GM19239 (cell line): ENCODE measurements at places on chromosomes 3 and 15.

- no peak for DNase-seq
These were observed 25.9 kb upstream of the CDV3 start for GRCh38 chr3:133547432-133548041.

GRCh38 chr15:92170897-92171296 lies 222.8 kb upstream of the ST8SIA2 start:
- DNase-seq = no peak

- DNase-seq = no peak
These were observed 3.2 kb downstream of the CPEB1 start for GRCh38 chr15:82643992-82644391.

GRCh38 chr3:12574661-12575060 lies 17.8 kb downstream of the MKRN2 start:
- no peak for DNase-seq

- DNase-seq = no peak
These were observed 79.9 kb downstream of the IGF1R start for GRCh38 chr15:98728082-98728810.

GRCh38 chr3:49500732-49501609 lies 30.9 kb downstream of the DAG1 start:
- no peak for DNase-seq

DNA sequence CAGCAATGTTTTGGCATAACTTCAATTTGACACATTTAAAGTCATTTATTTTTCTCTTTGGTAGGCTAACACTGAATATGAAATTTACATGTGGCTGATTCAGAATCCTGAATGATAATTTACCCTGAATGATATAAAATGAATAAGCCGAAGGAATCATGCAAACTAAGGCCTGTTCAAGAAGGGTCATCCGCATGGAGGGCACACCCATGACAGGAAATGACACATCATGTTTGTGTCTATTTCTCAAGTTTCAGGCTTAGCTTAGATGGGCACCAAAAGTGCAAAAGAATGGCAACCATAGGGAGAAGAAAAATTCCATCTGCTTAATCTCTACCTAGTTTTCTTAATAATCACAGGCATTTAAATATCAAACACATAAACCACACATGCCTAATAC lies 141.5 kb downstream of the DUT start:
- DNase-seq = no peak

GRCh38 chr3:124887177-124887931 lies at the start of gene ITGB5:
Gene ITGB5, minus strand, starts transcription at chr3:124887365. Its CDS starts 365 bp downstream, at chr3:124887000.
- peak; percentile 48 for DNase-seq

- DNase-seq = no peak
These were observed 290.0 kb upstream of the CFAP20DC start for GRCh38 chr3:59339818-59340217.

- DNase-seq = no peak
These were observed 37.0 kb downstream of the EPHB3 start for GRCh38 chr3:184598574-184598927.

DNA sequence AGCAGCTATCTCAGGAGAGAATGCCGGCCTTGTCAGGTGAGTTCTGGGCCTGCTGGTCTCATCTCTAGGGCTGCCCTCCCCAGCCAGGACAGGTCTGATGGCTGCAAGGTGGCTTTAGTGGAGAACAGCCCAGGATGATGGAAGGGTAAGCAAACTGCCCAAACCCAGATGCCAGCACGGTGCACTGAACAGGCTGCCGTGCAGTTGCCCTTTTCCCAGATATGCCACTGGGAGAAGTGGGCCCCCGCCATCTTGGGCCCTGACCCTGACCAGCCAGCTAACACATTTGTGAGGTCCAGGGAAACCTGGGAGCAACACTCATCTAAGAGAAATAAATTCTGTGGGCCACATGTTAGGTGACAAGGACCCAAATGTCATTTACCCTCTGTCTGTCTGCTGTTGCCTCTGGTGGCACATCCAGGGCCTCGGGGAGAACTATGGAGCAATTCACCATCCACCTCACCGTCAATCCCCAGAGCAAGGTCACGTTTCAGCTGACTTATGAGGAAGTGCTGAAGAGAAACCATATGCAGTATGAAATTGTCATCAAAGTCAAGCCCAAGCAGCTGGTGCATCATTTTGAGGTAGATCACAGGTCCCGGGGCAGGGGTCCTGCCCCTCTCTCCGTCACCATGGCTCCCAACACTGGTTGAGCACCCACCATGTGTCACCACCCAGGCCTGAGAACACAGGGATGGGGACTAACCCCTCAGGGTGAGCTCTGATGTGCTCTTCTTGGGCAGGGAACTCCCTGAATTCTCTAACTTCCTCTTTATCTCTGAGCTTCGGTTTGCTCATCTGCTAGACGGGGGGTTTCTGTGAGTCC lies 1.8 kb downstream of the ITIH1 start:
- DNase-seq = no peak

- no peak for DNase-seq
These were observed 36.2 kb downstream of the GAP43 start for GRCh38 chr3:115659253-115660220.

GRCh38 chr3:185176750-185177359 lies 24.0 kb upstream of the C3orf70 start:
- DNase-seq = no peak

DNA sequence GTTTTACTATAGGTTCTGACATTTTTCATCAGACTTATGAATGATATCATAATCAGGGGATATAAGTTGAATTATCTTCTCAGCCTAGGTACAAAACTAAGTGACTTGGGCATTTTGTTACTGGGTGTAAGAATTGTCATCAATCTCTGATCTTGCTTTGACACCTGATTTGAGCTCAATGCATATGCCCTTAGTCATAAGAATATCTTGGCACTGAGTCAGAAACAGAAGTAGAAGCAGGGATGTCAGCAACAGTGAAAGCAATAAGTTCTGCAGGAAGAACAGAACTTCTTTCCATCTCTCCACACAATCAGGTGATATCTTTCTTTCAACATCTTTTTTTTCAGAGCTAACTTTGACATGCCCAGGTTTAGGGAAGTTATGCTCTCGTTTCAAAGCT lies 14.6 kb downstream of the SLITRK3 start:
- no peak for DNase-seq

- peak; percentile 38 for DNase-seq
These were observed 22.0 kb downstream of the STARD5 start for GRCh38 chr15:81301815-81302399.

DNA sequence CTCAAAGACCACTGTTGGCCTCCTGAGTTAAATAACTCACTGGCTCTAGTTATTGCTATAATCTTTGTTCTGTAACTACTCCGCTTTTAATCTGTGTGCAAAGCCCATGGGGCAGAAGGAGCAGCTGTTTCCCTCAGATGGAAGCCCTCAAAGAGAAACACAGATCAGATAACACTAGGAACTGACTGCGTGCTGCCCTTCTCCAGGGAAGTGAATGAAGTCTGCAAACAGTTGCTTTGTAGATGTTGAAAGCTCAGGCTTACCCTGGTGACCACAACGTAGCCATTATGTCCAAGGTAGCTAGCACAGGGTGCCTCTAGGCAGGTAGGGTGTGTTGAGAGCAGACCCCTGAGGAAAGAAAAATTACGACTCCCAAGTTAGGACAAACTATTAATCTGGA lies 152.3 kb upstream of the STAC start:
- no peak for DNase-seq

DNA sequence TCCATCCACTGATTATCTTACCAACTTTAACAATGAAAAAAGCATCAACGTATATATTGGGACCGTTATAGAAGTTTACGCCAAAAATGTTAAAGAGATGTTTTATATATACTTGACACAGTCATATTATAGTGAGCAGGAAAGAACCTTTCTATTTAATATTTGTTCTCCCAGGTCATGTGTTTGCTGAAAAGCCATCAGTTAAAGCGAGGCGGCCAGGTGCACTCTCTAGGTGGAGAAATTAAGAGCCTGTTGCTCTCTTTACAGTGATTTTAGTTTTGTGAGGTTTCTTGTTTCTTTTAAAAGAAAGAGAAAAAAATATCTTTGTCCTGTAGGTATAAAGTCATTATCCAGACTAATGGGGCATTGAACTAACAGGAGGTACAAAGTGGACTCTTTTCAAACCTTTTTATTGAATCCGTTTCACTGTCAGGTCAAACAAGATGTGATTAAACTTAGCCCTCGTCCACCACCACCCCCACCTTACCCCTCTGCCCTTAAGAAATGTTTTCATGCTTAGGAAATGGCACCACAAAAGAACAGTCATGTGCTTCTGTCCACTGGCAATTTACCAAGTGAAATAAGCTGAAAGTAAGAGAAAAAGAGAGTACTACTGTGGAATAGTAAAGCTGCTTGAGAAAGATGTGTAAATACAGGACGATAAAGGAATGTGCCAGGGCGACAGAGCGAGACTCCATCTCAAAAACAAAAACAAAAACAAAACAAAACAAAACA lies 279.9 kb downstream of the PTPRG start:
- DNase-seq = no peak

DNA sequence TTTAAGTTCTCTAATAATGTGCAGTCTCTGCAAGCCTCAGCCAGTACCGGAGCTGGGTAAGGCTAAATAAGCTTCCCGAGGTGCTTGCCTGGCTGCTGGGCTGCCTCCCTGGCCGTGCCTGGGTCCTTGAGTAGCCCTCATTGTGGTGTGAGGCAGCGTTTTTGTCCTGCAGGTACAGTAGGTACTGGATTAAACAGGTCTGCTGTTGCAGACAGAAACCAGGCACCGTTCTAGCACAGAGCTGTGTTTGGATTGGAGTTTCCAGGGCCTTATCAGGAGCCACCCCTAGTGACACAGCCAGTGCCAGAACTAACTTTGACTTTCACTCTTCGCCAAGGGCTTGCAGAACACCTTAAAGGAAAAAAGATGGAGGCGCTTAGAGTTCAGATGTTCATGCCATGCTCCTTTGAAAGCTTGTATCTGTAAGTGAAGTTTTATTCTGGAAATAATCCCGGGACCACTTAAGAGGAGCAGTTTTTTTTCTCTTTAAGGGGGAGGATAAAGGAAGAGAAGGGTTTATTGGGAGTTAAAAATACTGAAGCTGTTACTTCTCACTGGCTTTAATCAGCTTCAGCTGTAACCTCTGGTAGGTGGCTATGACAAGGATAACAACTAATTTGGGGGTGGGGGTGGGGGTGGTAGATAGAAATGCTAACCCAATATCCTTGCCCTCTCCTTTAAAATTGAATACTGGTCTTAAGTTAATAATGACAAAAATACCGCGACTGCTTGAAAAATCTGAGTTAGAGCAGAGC lies 126.8 kb downstream of the MITF start:
- no peak for DNase-seq

DNA sequence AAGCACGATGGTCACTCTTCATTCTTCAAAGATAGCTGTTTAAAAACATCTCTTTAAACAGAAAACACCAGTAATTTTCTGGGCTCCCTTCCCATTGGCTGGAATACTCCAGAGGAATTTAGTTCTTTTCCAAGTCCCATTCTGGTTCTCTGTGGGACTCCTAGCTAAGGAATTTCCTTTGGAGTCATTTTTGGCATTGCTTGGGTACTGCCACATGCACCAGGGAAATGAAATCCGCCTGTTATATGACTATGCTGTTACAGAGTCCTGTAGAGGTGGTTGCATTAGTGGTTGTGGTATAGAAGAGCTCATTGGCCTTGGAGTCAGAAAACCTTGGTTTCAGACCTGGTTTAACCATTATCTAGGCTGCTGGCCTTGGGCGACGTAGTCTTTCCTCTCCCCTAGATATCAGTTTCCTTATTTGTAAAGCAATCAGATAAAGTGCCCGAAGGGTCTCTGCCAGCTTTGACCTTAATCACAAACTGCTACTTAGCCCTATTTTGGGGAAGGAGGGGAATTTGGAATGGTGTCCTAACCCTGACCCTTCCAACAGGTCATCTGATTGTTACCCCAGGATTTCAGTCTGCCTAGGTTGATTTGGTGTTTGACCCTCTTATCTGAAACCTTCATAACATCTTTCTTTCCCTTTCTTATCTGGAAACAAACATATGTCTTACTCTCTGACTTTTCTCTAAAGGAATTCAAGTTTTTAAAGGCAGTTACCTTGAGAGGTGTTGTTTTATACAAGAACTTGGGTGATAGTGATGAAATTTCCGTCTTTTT lies 13.4 kb downstream of the RTP1 start:
- peak; percentile 24 for DNase-seq

- no peak for DNase-seq
These were observed 138.8 kb upstream of the TLE3 start for GRCh38 chr15:70236341-70237086.

- DNase-seq = no peak
These were observed 413.6 kb downstream of the ROBO1 start for GRCh38 chr3:79354179-79354688.

- no peak for DNase-seq
These were observed 549.5 kb downstream of the DIPK2A start for GRCh38 chr3:144521131-144521530.

DNA sequence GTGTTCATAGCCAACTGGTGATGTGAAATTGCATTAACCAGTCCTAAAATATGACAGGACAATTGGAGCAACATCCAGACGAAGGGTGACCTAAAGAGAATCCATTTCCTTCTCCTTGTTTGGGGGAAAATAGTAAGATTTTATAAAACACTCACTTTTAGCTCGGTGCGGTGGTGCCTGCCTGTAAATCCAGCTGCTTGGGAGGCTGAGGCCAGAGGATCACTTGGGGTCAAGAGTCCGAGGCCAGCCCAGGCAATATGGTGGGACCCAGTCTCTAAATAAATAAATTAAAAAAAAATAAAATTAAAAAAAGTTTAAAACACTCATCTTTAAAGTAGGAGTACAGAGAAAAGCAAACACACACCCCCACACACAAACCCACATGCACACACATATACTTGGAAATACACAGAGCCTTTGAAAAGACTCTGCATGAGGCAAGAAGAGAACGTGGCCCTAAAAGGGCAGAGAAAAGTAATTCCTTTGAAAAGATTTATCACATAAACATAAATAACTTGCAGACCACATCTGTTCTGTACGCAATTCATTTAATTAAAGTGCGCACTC lies 14.1 kb upstream of the LOXL1 start:
- DNase-seq = no peak

DNA sequence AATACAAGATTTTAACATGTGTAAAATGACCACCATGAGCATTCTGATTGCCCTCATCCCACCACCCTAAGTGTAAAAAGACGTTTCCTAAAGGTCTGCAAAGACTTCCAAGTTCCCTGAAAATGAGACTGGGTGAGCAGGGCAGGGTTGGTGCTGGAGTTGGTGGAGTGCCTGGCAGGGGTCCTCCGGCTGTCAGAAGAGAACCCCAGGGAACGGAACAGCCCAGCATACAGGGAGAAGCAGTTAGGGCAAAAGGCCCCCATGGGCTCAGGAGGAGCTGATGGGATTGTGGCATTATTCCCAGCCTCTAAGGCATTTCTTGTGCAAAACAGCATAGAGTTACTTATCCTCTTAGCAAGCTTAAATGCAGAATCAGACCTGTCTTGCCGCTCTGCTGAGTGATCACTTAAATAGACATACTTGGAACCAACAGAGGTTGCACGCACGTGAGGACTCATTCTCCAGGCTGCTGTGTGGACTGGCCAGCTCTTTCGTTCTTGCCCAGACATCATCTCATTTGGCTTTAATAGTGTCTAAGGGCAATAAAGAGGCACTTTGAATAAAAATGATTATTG lies 36.0 kb downstream of the XYLB start:
- no peak for DNase-seq
